AG04450 (cell line): ENCODE measurements at places on chromosomes 7 and 10.

DNA sequence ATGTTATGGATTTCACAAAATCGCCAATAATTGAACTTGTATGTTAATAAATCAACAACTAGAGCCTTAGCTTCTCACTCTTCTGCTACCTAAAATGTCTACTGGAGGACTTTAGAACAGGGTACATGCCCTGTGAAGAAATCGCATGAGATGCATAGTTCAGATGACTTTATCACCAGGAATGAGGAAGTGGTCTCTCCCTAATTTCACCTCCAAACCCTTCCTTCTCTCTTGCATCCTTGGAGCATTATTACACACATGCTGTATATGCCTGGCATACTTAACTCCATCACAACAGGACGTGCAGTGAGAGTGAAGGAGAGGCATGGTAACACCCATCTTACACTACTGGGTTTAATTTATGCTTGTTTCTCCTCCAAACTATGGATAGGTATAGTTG is 27.8 kb downstream of the RHEB start:
- peak; percentile 54 for DNase-seq

- no peak for DNase-seq
These were observed 15.5 kb upstream of the SEMA3C start for GRCh38 chr7:80934321-80934720.

GRCh38 chr7:148927123-148928045 is 43.3 kb upstream of the EZH2 start:
- no peak for DNase-seq

DNA sequence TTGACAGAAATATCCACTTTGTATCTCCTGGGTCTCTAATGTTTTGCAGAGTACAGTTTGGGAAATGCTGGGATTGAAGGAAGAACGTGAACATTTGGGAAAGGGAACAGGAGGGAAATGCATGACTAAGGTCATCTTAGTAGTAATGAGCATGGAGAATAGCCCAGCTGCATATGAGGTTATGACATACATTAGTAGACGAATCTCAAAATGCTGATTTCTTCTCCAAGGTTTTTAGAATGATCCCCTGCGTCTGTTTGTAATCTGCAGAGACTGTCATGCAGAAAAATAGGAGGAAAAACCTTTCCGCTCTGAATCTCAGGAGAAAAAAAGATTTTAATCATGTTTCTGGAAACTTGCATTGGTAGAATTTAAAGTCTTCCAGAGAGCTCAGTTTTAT is 133.6 kb downstream of the PPP1R9A start:
- DNase-seq, result no peak

DNA sequence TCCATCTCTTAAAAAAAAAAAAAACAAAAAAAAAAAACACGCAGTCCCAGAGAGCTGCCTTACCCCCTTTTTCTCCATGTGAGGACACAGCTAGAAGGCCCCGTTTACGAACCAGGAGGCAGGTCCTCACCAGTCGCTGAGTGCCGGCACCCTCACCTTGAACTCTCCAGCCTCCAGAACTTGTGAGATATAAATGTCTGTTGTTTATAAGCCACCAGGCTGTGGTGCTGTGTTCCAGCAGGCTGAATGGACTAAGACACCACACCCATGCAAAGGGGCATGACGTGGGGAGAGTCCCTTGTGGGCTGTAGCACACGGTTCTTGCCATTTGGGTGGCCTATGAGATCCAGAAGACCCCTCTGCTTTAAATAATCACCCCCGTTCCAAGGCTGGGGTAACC is 17.2 kb downstream of the ECHDC3 start:
- no peak for DNase-seq

GRCh38 chr10:45439365-45439764 is 65.3 kb downstream of the ALOX5 start:
- no peak for DNase-seq

DNA sequence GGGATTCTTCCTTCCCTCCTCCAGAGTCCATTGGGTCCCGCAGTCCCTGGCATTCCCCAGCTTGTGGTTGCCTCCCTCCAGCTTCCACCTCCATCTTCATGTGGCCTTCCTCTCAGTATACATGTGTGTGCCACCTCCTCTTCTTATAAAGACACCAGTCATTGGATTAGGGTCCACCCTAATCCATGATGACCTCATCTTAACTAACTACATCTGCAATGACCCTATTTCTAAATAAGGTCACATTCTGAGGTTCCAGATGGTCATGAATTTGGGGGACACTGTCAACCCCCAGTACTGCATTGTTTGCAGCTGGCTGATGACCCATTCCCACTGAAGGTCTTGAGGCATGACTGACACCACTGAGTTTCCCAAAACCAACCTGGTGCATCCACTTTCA is 99.0 kb downstream of the PTPRE start:
- no peak for DNase-seq

GRCh38 chr10:117174439-117175214 is 22.7 kb upstream of the KCNK18 start:
- peak; percentile 32 for DNase-seq

GRCh38 chr7:16564909-16565426 is 38.3 kb downstream of the LRRC72 start:
- peak; percentile 15 for DNase-seq

- DNase-seq, result no peak
These were observed 20.0 kb downstream of the VKORC1L1 start for GRCh38 chr7:65892835-65893234.

DNA sequence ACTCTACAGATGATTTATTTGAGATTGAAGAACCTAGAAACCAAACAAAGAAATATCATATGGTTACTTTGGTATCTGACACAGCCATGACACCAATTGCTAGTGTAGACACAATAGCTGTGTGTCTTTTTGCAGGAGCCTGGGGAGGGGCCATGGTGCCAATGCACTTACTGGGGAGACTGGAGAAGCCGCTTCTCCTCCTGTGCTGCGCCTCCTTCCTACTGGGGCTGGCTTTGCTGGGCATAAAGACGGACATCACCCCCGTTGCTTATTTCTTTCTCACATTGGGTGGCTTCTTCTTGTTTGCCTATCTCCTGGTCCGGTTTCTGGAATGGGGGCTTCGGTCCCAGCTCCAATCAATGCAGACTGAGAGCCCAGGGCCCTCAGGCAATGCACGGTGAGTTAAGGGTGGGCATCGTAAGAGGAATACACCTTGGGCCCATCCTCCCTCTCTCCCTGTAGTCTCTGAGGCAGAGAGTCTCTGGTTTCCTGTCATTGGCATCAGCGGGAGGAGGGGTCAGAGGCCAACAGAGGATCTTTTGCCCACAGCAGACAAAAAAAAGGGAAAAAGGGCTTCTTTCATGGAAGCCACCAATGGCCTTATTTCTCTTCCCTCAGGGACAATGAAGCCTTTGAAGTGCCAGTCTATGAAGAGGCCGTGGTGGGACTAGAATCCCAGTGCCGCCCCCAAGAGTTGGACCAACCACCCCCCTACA is 1.2 kb downstream of the TMEM139 start:
- DNase-seq, result no peak

DNA sequence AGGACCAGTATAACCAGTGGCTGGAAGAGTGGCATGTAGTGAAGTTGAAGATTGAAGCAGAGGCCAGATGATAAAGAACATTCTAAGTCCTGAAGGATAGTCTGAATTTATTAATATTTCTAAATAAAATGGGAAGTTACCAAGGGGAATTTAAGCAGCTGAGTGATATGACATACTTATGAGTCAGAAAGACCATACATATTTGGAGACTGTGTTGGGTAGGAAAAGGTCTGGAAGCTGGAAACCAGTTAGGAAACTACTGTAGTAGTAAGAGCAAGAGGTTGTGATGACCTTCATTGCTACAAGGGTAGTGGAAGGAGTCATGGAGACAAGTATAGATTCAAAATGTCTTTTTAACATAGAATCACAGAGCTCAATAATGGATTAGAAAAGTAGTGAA is 752.3 kb downstream of the SUGCT start:
- no peak for DNase-seq

- no peak for DNase-seq
These were observed 133.2 kb downstream of the WDR37 start for GRCh38 chr10:1189166-1190051.

DNA sequence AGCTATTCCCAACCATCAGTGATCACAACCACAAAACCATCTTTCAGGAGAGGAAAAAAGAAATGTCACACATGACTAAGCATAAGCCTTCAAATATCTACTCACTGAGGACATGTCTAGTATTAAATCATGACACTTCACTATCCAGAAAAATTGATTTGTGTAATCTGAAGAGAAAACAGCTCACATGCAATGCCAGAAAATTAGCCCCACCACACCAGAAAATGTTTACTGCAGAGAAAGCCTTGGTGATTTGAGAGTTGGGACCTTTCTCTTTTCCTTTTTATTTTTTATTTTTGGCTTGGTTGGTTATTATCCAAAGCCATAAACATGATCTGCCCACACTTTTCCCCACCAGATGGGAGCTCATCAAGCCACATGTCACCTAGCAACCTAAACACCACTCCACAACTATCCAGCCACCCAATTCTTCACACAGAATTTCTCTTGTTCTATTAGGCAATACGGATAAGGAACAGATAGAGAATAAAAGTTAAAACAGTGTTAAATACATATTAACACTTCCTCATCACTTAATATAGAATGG is 3.1 kb downstream of the PARD3 start:
- DNase-seq, result no peak

DNA sequence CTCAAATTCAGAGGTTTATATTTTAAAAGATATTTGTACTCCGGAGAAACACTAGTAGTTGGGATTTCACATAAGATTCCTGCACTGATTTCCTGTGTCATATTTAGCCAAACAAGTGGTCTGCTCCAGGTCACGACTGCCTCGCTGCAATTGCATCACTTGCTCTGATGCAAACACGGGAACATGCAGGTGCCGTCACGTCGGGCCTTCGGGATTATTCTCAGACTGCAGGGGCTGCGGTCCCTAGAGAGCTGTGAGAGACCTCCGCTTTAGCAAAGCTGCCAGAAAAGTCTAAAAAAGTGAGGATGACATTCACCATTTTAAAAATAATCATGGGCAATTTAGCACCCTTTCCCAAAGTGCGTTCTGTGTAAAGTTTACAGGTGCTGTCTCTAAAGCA is 93.5 kb upstream of the DDC start:
- no peak for DNase-seq

GRCh38 chr7:133575726-133576440 is 323.0 kb downstream of the EXOC4 start:
- DNase-seq, result no peak

GRCh38 chr7:117458977-117459583 is 20.7 kb upstream of the CFTR start:
- no peak for DNase-seq

DNA sequence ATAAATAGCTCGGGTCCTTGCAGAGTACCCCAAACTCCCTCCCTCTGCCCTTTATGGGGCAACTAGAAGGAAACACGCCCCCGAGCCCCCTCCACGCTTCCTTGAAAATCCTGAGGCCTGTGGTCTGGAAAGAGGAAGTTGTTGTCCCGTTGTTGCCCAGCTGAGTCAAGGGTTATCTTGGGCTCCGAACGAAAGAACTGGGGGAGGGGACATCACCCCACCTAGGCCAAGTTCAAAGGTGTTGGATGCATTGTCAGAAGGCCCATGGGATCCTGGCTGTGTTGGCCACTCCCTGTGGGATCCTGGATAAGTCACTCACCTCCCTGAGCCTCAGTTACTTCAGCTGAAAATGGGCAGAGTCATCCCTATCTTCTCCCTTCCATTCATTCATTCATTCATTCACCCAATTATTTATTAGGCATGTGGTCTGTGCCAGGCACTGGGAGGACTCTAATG is at the start of gene CCL24:
CCL24 (minus strand) TSS at position 26 of the 456 bp plus-strand sequence. CDS start 91 bp downstream, outside the sequence.
- DNase-seq, result no peak

DNA sequence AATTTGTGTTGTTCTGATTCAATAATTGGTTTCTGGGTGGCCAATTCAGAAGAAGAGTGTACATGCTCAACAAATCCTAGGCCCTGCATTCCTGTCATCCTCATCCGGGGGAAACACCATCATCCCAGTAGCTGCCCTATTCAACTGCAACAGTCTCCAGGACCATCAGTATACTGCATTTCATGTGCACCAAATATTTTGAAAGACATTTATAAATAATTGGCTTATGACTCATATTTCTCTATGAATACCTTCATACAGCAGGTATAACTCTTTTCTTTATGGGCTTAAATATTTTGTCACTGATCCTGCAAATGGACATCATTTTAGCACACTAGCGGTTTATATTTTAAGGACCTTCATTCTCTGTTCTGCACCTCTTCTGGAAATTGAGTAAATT is 38.0 kb downstream of the CD36 start:
- DNase-seq, result no peak
